ENCODE measurements at places on chromosomes 13 and 19.

- no peak for DNase-seq
Observed at GRCh38 chr13:25978961-25979360, 72.9 kb downstream of the SHISA2 start.

DNA sequence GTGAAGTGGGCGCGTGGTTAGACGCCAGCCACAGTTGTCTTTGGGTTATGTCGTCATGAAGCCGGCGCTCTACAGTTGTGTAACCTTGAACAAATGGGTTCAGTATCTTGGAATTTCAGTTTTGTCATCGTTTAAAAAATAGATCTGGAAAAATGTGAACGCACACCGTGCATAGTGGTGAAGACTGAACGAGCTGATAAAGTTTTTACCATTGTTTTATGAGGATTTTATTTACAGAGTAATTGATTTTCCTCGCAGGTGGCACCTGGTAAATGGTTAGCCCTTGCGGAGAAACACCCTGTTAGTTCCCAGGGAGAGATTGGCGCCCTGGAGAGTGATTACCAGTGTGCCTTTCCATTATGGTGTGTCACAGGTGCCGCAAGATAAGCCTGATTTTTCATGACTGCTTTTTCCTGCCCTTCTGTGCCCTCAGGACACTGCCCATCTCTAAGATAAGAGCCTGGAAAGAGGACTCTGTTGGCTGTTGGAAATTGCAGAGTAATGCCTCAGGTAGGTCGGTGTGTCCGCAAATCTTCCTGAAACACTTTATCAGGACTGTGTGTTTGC is 577 bp downstream of the ZNF181 start:
- DNase-seq = no peak

DNA sequence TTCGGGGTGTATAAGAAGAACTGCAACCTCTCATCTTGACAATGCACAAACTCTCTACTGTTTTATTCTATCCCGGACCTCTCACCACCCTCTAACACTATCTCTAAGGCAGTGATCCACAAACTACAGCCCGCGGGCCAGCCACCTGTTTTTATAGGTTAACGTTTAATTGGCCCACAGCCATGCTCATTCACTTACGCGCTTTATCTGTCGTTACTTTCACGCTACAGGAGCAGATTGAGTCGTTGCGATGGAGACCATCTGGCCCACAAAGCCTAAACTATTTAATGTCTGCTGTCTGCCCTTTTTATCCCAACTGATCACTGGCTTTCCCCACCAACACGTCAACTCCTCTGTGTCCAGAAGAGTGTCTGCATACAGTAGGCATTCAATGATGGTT is 158.9 kb downstream of the CACNA1A start:
- no peak for DNase-seq

DNA sequence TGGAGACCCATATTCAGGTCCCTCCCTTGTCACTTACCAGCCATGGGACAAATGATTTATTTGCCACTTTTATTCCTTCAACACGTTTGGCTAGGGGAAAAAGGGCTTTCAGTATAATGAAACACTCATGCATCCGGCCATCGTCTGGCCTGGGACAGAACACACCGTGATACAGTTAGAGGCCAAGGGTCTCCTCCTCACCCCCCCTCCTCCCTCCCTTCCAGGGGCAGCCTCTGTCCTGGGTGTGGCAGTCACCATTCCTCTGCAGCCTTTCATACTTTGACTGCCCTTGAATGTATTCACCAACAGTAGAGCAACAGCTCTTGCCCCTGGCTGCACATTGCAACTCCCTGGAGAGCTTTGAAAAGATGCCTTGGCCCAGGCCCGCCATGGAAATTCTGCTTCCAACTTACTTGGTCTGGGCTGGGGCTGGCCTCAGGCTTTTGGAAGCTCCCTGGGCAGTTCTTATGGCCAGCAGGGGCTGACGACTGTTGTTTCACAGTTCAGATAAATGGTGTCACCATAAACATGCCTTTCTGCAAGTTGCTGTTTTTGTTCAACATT is 3.0 kb downstream of the PAK4 start:
- DNase-seq = no peak

GRCh38 chr19:30935146-30935545 is 414.1 kb downstream of the TSHZ3 start:
- DNase-seq = no peak

DNA sequence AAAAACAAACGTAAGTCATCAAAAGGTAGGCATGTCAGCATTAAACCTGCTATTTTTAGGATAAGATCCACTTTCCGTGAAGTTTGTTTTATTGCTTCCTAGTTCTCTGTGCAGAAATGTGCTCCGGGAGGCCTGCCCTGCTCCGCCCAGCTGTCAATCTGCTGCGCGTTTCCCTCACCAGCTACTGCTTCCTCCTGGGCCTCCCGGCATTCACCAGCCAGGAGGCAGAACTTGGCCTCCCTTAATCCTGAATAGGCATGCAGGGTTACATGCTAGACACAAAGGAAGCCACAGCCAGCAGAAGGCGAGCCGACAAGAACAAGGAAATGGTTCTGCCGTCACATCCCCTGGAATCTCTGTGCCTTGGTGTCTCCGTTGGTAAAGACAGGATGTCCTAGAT is 386.2 kb downstream of the IRS2 start:
- DNase-seq = no peak

- no peak for DNase-seq
Observed at GRCh38 chr13:22749626-22750025, 431.2 kb upstream of the SGCG start.

GRCh38 chr13:103130146-103130545 is 63.9 kb upstream of the SLC10A2 start:
- DNase-seq = no peak

- peak; percentile 80 for DNase-seq
Observed at GRCh38 chr13:75480671-75481175, 1.2 kb downstream of the TBC1D4 start.

DNA sequence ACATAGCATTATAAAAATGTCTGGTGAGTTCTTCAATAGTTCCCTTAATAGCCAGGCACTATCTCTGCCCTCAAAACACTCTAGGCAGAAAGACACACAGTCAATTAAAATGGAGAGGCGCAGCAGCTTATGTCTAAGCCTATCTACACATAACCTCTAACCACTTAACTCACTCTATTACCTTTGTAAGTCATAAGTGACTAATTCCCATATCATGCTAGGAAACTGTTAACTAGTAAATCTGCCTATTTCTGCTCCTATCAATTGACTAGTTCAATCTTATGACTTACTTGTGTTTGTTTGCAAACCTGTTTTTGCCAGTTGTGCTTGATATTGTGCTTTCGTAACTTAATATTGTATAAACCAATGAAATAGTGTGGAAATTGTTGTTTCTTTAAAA is 3.2 kb downstream of the CCDC122 start:
- no peak for DNase-seq

- no peak for DNase-seq
Observed at GRCh38 chr19:33374236-33374714, 766 bp downstream of the CEBPG start.

GRCh38 chr19:15251749-15252397 is 19.6 kb upstream of the EPHX3 start:
- no peak for DNase-seq

GRCh38 chr19:14916848-14917247 is 24.4 kb upstream of the OR7C2 start:
- DNase-seq = no peak

DNA sequence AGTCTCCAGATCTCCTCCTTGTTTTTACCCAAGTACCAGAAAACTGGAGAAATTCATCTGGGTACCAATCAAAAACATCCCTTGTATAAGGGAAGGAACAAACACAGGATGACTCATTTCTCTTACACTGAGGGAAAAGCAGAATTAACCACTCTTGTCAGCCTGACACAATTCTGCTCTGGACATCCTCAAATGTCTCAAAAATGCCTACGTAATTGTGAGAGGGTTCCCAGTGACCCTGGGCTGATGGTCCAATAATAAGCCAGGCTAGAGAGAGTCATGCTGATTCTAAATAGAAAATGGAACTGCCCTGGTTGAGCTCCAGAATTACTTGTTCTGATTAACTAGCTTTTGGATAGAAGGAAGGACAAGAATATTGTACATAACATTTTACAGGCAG is 14.5 kb downstream of the ZNF708 start:
- DNase-seq = no peak

GRCh38 chr19:31574251-31574973 is 225.2 kb upstream of the TSHZ3 start:
- no peak for DNase-seq

- no peak for DNase-seq
Observed at GRCh38 chr19:38869836-38870607, 8.1 kb downstream of the RINL start.

DNA sequence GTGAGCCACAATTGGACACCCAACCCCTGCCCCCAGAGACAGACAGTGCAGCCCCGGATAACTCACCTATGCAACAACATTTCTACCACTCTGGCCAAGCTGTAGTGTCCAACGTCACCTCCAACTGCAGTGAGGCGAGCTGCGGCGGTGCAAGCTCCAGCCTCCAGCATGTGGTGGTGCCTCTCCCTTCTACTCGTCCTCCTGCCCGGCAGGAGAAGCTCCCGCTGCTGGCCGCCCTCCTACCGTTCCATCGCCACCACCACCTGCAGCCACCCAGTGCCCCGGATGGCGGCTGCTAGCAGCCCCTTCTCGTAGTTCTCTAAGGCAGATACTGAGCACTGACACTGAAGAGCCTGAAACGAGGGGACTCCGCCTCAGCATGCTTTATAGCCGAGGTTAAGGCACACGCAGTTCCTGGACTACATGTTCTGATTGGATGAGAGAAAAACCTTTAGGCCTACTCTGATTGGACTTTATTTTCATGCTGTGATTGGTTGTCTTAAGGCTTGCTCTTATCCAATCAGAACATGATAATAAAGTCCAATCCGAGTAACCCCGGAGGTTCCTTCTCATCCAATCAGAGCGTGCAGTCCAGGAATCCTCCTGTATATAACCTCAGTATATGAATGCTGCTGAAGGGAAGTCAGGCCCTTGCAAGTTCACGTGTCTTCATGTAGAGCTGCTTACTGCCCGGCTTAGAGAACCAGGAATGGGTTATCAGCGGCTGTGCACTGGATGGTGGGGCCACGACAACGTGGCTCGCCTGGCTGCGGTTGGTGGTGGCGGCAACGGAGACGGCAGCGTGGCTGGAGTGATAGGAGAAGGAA is 63.5 kb downstream of the TUBA3C start:
- no peak for DNase-seq

DNA sequence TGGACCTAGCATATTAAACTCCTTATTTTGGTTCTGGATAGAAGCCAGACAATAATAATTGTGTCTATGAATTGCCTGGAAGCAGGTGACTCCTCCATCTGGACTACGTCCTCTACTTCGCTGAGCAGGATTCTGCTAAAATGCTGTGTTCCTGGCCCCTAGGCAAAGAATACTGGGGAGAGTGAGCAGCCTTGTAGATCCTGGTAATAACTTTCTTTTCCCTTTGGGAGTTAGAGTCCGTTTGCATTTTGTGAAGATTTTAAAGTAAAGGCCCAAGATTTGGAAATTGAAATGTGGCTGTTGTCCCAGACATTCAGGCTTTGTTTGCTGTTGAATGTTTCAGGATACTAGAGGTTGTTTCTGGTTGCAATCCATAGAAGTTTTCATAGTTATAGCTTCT is 511.9 kb upstream of the KLF12 start:
- DNase-seq = no peak

DNA sequence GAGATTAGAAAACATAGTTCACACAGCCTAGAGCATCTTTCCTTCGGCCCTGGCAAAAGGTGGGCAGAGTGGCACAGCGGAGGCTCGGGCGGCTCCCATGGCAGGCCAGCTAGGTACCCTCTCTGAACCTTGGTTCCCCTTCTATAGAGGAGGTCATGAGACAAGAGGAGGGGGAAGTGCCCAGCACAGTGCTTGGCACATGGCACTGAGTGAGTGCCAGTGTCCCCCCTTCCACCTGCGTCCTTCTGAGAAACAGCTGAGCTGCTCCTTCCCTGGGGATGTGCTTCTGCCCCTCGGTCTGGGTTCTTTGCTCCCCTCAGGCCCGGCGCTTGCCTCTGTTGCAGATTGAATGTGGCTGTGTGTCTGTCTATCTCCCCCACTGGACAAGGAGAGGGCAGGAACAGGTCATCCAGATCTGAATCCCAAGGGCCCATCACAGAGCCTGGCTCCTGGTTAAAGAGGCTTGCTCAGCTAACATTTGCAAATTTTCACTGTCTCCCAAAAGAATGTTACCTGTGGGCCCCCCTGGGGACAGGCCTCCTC is 165.6 kb downstream of the USP12 start:
- DNase-seq = no peak

DNA sequence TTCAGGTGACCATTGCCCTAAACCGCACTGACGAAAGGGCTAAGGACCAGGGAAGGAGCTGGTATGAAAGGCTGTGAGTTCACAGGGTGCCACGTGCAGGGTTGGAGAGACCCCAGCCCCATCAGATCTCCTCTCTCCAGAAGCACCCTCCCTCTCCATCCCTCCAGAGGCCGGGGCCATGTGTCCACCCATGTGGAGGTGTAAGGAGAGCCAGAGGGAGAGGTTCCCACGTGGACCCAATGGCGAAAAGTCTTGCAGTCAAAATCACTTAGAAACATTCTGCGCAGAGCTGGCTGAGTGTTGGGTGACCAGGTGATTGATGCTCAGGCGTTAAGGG is 168.3 kb downstream of the COL4A1 start:
- DNase-seq = no peak

GRCh38 chr13:39580881-39581575 is 22.0 kb downstream of the LHFPL6 start:
- DNase-seq = no peak

GRCh38 chr13:77489566-77490337 is 45.8 kb upstream of the SCEL start:
- DNase-seq = no peak

DNA sequence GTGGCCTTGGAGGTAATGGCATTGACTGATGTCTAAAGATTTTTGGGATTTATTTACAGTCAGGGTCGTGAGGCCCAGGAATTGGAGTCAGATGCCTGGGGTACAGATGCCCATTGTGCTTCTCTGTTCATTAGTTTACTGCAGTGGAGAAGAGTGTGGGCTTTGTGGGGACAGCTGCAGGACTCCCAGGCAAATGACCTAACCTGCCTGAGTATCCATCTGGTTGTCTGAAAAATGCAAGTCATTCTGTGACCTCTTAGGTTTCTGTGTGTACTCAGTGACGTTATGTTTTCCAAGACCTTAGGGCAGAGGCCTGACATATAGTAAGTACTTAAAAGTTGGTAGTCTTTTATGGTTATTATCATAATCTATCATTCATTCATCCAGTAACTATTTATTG is 60.5 kb downstream of the SPATA13 start:
- no peak for DNase-seq
